ENCODE measurements at places on chromosomes 7 and 10.

- DNase-seq: no peak
Measured at GRCh38 chr10:97280783-97281182, 11.7 kb downstream of the ARHGAP19 start.

DNA sequence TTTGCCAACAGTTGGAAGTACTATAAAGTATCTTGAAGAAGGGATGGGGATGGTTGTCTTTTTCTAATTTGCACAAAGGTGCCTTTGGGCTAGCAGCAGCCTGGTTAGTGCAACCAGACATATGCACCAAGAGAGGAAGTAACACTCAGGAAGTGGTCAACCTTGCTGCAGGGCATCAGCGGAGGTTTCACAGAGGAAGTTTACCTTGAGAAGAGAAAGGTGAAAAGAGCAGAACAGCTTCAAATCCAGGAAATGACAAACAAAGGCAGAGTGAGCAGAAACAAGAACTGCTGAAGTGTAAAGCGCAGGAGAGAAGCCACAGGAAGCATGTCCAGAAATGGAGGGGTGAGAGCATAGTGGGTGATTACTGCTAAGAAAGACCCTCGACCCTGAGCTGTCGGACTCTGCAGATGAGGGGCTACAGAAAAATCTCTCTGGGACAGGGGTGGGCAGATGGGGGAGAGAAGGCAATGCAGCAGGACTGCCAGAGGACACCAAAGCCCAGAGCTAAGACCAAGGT is 66.9 kb downstream of the STK17A start:
- no peak for DNase-seq

DNA sequence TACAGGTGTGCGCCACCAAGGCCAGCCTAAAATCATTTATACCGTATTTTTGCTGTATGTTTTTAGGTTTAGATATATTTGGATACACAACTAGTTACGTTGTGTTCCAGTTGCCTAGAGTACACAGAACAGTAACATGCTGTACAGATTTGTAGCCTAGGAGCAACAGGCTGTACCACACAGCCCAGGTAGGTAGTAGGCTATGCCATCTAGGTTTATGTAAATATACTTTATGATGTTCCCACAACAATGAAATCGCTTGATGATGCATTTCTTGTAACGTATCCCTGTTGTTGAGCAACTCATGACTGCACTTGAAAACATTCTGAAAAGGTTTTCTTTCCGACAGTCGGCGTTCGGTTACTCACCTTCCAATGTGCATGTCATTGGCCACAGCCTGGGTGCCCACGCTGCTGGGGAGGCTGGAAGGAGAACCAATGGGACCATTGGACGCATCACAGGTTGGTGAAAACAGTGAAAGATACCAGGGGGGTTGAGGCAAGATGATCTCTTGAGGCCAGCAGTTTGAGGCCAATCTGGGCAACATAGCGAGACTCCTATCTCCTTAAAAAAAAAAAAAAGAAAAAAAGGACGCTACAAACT is 7.7 kb downstream of the PNLIP start:
- DNase-seq: no peak

DNA sequence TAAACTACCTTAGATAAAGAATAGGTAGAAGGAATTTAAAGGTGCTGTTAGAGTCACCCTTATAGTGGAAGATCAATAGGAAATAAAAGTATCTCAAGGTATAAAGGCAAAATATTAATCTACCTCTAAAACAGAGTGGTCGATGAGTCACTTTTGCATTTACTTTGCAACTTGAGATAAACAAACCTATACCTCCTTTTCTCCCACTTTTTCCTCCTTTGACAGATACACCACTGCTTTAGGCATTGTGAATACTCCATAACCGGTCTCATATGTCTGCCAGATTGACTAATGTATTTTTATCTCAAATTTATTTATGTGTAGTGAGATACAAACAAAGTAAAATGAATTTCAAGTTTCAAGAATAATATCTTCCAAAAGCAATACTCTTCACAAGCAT is 193.5 kb downstream of the SKAP2 start:
- no peak for DNase-seq

DNA sequence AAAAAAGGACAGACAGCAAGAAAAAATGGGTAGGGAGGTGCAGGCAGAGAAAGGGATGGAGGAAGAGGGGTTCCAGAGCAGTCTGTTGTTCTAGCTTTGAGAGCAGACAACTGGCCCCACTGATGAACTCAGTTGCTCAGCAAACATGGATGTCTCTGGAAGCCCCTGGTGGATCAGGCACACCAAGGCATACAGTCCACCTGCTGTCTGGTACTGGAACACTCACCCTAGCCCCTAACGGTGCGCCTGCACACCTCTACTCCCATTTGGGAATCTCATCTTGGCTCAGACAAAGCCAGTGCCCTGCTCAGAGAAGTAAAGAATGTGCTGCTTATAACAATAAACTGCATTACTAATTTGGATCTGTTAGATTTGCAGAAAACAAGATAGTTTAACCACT is 7.7 kb downstream of the MACROH2A2 start:
- DNase-seq: no peak

DNA sequence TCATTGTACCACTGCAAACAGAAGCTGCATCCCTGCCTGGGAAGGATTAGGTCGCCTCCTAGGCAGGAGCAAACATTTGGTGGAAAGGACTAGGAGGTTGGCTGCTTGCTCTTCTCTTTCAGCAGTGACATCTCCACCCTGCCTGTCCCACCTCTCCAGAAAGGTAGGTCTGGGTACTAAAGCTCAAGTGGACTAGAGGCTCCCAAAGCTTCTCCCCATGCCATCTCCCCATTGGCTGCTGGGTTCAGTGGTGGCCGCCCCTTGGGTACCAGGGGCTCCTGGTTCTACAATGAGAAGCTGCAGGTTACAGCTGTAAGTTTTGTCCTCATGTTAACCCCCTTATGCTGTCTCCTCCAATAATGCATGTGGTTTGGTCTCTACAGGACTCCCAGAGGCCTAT is 180.7 kb upstream of the MKI67 start:
- DNase-seq: no peak

GRCh38 chr10:123149568-123150270 is 1.8 kb downstream of the HMX2 start:
- no peak for DNase-seq

DNA sequence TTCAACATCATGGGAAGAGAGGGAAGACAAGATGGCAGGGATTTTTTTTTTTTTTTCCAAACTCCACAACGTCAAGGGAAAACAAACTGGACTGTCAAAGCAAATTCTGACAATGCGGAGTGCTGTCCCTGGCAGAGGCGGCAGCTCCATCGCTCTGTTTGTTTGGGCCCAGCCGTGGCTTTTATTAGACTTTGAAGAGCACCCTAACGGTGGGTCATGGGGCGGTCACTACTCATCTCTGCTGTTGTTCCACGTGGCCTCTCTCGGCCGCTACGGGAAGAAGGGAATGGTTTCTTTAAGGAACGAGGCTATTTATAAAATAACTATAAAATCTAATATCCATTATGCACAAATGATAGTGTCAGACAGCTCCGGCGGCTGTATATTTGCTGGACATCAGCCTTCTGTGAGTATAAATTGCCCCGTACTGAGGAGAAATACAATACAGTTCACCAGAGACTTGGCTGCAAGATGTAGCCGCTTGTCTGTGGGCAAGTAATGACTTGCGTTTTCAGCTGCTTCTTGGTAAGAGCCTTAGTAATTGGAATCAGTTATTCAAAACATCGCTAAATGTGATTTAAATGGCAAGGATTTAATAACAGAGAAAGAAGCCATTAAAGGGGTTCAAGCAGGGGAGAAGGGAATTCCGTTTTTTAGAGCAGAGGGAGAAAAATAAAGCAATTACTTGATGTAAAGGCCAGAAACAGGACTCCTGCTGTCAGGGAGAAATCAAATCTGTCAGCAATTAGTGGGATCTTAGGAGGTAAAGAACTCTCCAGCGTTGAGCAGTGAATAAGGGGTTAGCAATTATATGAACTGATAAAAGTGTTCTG is 61.7 kb upstream of the RAB11FIP2 start:
- no peak for DNase-seq

- DNase-seq: no peak
Measured at GRCh38 chr7:22712999-22713398, 14.0 kb upstream of the IL6 start.

DNA sequence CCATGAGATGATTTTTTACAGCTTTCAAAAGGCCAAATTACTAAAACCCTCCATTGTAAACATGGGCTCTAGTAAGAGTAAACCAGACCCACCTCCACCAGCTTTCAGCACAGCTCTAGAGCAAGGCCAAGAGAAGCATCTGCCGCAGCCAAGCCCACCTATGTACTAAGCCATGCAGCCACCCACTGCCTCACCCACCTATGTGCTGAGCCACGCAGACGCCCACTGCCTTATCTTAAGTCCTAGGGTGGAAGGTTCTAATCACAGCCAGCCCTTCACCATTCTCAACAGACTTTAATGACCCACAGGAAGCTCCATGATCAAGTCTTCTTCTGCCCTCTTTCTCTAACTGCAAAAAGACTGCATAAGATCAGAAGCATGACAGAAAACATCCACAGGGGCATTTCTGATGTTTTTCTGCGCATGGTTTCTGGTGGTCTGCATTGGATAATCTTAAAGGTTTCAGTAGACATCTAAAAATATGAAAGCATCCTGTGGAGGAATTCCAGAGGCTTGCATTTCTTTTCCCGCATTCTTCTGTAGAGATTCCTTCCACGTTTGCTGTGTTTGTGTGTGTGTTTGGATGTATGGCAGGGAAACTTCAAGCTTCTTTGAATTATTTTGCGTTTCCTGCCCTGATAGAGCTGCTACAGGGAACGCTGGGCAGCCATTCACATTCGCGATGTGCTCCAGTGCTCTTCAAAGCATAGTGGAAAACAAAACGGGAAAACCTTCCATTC is 286.1 kb upstream of the KLF6 start:
- no peak for DNase-seq

DNA sequence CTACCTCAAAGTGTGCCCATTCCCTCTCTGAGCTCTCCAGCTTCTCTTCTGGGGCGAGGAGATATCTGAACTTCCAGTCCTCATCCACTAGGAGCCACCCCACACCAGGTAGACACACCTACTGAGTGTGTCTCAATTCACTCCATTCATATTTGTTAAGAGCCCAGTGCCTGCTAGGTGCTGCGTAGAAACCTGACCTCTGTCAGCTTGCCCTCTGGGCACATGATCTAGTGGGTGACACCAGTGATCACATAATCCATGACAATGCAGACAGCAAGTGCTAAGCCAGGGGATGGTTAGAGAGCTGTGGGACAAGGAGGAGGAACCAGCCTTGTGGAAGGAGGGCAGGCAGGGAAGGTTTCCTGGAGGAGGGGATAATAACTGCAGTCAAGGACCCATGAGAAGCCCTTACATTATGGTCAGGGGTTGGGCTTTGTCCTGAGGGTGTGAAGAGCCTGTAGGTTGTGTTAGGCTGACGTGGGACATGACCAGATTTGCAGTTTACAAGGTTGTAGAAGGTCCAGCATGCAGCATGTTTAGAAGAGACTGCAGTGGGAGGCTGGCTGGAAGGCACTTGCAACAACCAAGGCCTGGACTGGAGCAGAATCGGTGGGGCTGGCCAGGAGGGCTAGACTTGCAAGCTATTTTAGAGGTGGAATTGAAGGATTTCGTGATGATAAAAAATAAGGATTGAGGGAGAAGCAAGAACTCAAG is 81.8 kb downstream of the COL13A1 start:
- no peak for DNase-seq

- DNase-seq: no peak
Measured at GRCh38 chr7:121023683-121024511, 35.4 kb downstream of the CPED1 start.

- peak; percentile 61 for DNase-seq
Measured at GRCh38 chr7:22402250-22402649, 45.3 kb upstream of the RAPGEF5 start.

- DNase-seq: no peak
Measured at GRCh38 chr7:95925236-95925635, 152.9 kb downstream of the DYNC1I1 start.

- DNase-seq: peak; percentile 62
Measured at GRCh38 chr10:132539431-132539839, 1.8 kb downstream of the INPP5A start.

- no peak for DNase-seq
Measured at GRCh38 chr7:69213878-69214277, 384.4 kb upstream of the AUTS2 start.

DNA sequence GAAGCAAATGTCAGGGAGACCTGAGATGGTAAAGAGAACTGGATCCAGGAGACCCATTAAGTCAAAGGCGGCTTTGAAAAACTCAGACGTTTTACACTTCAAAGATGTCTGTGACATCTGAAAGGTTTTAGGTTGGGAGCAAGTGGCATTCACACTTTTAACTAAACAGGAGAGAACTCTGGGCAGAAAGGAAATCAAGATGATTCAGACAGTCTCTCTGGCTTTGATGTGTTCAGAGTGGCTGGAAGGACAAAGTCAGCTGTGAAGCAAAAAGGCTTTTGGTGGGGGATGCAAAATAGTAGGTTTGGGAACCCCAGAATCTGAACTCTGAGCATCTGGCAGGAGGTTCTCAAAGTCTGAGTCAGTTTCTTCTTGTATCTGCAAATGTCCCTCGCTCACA is 66.6 kb downstream of the PRKCQ start:
- no peak for DNase-seq

GRCh38 chr10:110858297-110858934 is 13.3 kb upstream of the PDCD4 start:
- no peak for DNase-seq

GRCh38 chr7:71543396-71543795 is 411.5 kb downstream of the GALNT17 start:
- DNase-seq: no peak

GRCh38 chr7:12064586-12065127 is 146.4 kb upstream of the TMEM106B start:
- DNase-seq: no peak

DNA sequence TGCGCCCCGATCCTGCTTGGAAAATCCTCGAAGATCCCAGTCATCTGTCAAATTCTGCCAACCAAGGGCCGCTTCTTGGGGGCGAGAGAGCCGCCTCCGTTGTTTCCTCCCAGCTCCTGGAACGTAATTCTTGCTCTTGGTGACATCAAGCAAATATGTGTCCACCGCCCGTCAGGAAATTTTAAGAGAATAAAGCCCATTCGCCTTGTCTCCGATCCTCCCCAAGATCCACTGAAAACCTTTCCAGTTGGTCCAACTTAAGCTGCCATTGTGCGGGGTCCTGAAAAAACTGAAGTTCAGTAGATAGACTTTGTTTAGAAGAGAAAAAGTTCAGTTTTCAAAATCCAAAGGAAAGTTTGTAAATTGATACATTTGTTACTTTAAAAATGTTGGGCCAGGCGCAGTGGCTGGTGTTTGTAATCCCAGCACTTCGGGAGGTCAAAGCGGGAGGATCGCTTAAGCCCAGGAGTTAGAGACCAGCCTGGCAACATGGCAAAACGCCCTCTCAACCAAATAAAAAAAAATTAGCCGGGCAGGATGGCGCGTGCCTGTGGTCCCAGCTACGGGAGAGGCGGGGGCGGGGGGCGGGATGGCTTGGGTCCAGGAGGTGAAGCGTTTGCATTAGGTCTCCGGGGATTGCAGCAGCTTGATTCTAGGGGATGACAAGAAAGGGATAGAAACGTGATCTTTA is 1.0 kb upstream of the ZNF800 start:
- no peak for DNase-seq

DNA sequence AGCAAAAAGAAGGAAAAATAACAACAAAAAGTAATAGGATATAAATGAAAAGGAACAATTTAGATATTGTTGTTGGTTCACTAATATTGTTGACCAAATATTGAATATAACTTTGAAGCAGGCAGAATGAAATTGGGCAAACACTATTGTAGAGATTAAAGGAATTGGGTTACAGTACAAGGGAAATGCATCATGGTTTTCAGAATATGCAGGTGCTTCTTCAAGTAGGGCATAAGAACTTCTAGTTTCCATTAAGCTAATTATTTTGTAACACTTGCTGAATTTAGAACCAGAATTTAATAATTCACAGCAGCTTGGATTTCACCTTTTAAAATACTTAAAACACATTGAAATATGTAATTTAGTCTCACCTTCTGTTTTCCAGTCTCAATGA is 36.5 kb downstream of the RPA3 start:
- no peak for DNase-seq
